ENCODE measurements at places on chromosomes 16 and 17. TPM values are rescaled to one million over a fixed set of nuclear protein-coding genes. Genes with fewer than 3 reads are reported as not detected.

Gene TMEM132E
- not detected for total RNA-seq

GRCh38 chr17:38886643-38887010, 16.8 kb downstream of the LASP1 start:
- no peak overlapping the region for H3K4me3 ChIP-seq
- H3K27ac ChIP-seq = no peak overlapping the region
- no peak for DNase-seq
- peaks cover 30% of the 10 kb centered on the region for H3K36me3 ChIP-seq
- peaks cover 32% of the 10 kb centered on the region for H3K4me1 ChIP-seq
- H3K27me3 ChIP-seq = no peaks in the 10 kb centered on the region

Gene NPIPA8
- not detected for total RNA-seq

- no peaks in the 10 kb centered on the region for H3K4me1 ChIP-seq
- H3K4me3 ChIP-seq = no peak overlapping the region
- no peaks in the 10 kb centered on the region for H3K27me3 ChIP-seq
- no peak overlapping the region for H3K27ac ChIP-seq
- DNase-seq = no peak
These were observed 22.1 kb downstream of the CNTNAP1 start for GRCh38 chr17:42704490-42704836.

DNA sequence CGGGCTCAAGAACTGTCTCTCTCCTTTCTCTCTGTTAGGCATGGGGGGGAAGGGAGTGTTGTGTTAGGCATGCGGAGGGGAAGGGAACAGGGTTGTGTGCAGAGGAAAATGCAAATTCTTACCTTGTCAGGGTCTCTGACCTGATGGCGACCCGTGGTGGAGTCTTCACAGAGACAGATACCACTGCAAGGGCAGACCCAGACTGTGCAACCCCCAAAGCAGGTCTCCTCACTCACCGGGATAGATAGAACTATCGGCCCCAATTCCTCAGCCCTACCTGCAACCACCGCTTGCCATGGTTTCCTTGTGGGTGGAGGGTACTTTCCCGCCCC, 9.6 kb upstream of the MPP2 start:
- H3K36me3 ChIP-seq = no peaks in the 10 kb centered on the region
- peaks cover 26% of the 10 kb centered on the region for H3K27me3 ChIP-seq
- H3K4me1 ChIP-seq = no peaks in the 10 kb centered on the region
- no peak for DNase-seq

DNA sequence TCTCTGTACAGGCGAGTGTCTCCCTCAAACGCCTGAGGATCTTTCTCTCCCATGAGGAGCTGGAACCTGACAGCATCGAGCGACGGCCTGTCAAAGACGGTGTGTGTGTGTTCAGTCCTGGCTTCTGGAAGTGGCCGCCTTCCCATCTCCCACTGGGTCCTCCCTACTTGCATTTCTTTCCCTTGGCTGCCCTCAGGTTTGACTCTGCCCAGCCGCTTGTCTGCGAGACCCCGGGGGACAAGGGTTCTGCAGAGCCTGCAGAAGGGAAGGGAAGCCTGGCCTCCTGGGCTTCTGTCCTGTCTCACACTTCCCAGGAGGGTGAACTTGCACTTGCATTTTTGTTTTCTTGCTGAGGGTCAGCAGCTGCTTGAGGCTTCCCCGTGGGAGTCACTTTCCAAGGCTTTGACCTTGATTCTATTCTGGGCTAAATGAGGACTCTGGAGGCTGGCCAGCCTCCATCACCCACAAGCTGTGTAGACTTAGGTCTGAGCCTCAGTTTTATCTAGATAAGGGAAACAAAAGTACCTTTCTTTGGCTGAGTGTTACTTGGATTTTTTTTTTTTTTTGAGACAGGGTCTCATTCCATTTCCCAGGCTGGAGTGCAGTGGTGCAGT, 122.3 kb downstream of the ABCC1 start:
- peaks cover 33% of the 10 kb centered on the region for H3K36me3 ChIP-seq
- H3K27me3 ChIP-seq = no peaks in the 10 kb centered on the region
- H3K4me3 ChIP-seq = no peak overlapping the region
- DNase-seq = peak; percentile 84
- peaks cover 33% of the 10 kb centered on the region for H3K4me1 ChIP-seq
- peak overlapping the region; percentile 48 for H3K27ac ChIP-seq

Gene ANKFN1
- 0.26 TPM for total RNA-seq

- no peak overlapping the region for H3K4me3 ChIP-seq
- no peaks in the 10 kb centered on the region for H3K36me3 ChIP-seq
- no peaks in the 10 kb centered on the region for H3K4me1 ChIP-seq
- no peak overlapping the region for H3K27ac ChIP-seq
These were observed 131.9 kb upstream of the SHISA6 start for GRCh38 chr17:11109106-11109505.

DNA sequence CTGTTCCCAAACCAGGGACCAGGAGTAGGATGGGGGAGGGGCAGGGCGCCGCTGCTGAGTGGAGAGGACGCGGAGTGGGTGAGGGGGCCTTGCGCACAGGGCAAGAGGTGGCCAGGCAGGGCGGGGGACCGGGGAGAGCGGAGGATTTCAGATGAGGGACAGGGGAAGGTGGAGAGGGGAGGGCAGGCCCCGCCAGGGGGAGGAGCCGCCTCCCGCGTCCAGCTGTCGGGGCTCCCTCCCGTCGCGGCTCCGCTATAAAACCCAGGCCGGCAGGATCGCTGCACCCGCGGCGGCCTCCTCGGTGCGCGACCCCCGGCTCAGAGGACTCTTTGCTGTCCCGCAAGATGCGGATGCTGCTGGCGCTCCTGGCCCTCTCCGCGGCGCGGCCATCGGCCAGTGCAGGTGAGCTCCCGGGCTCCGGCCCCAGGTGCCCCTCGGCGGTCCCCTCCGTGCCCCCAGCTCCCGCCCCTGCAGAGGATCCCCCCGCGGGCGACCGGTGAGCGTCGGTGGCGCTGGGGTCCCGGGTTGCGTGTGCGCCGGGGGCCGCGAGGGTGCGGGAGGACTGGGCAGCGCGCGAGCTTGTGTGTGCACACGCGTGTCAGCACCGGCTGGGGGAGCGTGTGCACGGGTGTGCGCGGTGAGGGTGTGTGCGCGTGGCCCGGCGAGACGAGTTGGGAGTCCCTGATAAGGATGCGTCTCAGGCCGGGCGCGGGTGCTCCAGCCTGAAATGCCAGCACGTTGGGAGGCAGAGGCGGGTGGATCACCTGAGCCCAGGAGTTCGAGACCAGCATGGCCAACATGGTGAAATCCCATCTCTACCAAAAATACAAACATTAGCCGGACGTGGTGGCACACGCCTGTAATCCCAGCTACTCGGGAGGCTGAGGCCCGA, at the start of gene CA4:
CA4 (plus strand) TSS at position 283 of the 892 bp plus-strand sequence; CDS start at position 345, 62 bp downstream.
- H3K4me1 ChIP-seq = no peaks in the 10 kb centered on the region
- no peaks in the 10 kb centered on the region for H3K36me3 ChIP-seq
- DNase-seq = no peak
- no peak within 1 kb of the TSS for H3K4me3 ChIP-seq

GRCh38 chr16:87459027-87459426, 33.8 kb downstream of the ZCCHC14 start:
- H3K27me3 ChIP-seq = no peaks in the 10 kb centered on the region
- H3K36me3 ChIP-seq = peaks cover 5% of the 10 kb centered on the region
- H3K4me1 ChIP-seq = peaks cover 23% of the 10 kb centered on the region
- H3K4me3 ChIP-seq = no peak overlapping the region

DNA sequence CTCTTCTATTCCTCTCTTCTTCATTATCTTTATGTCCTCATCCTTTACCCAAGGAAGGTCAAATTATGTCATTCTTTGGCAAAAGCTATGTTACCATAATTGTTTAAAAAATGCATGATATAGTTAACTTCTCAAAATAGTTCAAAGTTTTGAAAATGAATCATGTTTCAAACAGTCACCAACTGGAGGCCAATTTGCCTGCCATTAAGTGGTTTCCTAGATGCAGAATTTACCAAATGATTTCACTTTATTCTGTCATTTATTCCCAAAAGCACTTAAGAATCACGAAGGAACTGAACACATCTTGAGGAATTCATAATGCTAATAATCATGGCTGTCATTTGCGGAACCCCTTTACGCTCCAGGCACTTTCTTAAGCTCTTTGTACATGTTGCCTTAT, 190.9 kb upstream of the CDH11 start:
- no peaks in the 10 kb centered on the region for H3K36me3 ChIP-seq
- no peak overlapping the region for H3K4me3 ChIP-seq
- H3K4me1 ChIP-seq = peaks cover 14% of the 10 kb centered on the region

- peaks cover 14% of the 10 kb centered on the region for H3K4me1 ChIP-seq
- no peak overlapping the region for H3K4me3 ChIP-seq
- no peaks in the 10 kb centered on the region for H3K27me3 ChIP-seq
- H3K36me3 ChIP-seq = peaks cover 4% of the 10 kb centered on the region
These were observed 12.4 kb downstream of the TAC4 start for GRCh38 chr17:49835472-49835871.

DNA sequence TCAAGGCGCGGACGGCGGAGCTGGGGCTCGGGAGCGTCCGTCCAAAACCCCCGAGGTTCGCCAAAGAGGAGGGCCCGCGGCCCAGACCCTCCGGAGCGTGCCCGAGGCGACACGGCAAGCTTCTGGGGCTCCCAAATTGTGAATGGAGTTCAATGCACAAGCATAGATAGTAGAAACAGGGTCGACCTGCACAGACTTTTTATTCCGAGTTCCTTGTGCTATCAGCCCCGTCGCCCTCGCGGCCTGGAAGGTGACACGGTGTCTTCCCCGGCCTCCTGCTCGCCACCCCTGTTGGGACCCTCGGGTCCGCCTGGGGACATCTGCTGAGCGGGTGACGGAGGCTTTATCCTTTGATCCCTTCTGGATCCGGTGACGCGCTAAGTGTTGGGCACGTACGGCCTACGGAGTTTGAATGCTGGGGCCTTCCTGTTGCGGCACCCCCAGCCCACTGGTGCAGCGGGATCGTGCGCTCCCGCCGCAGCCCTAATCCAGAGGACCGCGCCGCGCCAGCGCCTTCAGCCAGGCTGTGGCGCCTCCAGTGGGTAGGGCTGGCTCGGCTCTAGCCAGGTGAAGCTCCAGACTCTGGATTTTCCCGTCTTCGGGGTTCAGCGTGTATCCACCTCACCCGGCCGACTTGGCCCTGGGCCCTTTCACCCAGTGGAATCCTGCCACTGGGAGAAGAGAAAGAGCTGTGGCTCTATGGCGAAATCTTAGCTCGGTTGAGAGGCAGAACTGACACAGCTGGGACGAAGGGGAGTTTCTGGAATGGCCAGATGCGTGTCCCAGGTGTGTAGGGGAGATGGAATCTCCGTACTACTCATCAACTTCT, 17.0 kb upstream of the NTN1 start:
- peaks cover 16% of the 10 kb centered on the region for H3K27me3 ChIP-seq
- no peak for DNase-seq
- H3K4me1 ChIP-seq = no peaks in the 10 kb centered on the region
- H3K36me3 ChIP-seq = no peaks in the 10 kb centered on the region
- no peak overlapping the region for H3K4me3 ChIP-seq

- peak; percentile 53 for DNase-seq
- peak overlapping the region; percentile 99 for H3K4me3 ChIP-seq
- peak overlapping the region; percentile 95 for H3K27ac ChIP-seq
- H3K36me3 ChIP-seq = no peaks in the 10 kb centered on the region
These were observed 14.7 kb downstream of the RARA start for GRCh38 chr17:40323391-40324381.

Gene HAS3
- total RNA-seq = 0.26 TPM

DNA sequence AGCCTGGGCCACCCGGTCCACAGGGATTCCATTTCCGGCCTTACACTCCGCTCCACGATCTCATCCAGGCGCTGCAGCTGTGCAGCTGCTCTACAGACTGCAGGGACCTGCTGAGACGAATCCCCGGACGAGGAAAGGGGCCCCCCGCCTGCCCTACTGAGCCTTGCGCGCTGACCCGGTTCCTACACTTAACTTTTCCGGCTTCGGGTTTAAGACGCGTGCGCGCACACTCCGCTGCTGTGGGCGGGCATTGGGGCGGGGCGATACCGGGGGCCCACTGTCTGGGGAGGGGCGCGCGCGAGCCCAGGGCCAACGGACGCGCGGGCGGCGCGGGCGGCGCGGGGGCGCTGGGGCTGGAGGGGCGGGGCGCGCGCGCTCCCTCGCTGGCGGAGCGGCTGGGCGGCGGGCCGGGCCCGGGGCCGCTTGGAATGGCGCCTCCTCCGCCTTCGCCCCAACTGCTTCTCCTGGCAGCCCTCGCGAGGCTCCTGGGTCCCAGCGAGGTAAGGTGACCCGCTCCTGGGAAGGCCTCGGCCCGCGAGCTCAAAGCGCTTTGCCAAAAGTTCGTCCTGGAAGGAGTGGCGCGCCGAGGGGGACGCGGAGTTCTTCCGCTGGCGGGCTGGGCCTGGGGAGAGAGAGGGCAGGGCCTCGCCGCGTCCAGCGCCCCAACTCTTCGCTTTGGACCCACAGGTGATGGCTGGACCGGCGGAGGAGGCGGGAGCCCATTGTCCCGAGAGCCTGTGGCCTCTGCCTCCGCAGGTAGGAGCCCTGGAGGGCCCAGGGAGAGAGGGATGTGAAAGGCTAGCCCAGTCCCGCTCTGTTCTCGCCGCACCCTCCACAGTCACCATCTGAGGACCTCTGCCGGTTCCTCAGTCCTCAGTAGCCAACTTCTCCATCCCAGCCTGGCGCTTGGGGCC, at the start of gene TP53I13:
TP53I13 (plus strand) TSS at position 371 of the 914 bp plus-strand sequence; CDS start at position 429, 58 bp downstream.
- no peaks in the 10 kb centered on the region for H3K27me3 ChIP-seq
- peak within 1 kb of the TSS; percentile 85 for H3K4me3 ChIP-seq
- H3K36me3 ChIP-seq = peaks cover 9% of the 10 kb centered on the region
- H3K4me1 ChIP-seq = peaks cover 10% of the 10 kb centered on the region
- DNase-seq = peak; percentile 83

GRCh38 chr17:82228842-82229697, at the start of gene SLC16A3:
Gene SLC16A3 (plus strand): TSS chr17:82229042. CDS start chr17:82236009, 6,967 bp downstream.
- peak within 1 kb of the TSS; percentile 77 for H3K4me3 ChIP-seq
- H3K27me3 ChIP-seq = no peaks in the 10 kb centered on the region
- peak within 1 kb of the TSS; percentile 63 for H3K27ac ChIP-seq
- DNase-seq = peak; percentile 77
- peaks cover 6% of the 10 kb centered on the region for H3K36me3 ChIP-seq

DNA sequence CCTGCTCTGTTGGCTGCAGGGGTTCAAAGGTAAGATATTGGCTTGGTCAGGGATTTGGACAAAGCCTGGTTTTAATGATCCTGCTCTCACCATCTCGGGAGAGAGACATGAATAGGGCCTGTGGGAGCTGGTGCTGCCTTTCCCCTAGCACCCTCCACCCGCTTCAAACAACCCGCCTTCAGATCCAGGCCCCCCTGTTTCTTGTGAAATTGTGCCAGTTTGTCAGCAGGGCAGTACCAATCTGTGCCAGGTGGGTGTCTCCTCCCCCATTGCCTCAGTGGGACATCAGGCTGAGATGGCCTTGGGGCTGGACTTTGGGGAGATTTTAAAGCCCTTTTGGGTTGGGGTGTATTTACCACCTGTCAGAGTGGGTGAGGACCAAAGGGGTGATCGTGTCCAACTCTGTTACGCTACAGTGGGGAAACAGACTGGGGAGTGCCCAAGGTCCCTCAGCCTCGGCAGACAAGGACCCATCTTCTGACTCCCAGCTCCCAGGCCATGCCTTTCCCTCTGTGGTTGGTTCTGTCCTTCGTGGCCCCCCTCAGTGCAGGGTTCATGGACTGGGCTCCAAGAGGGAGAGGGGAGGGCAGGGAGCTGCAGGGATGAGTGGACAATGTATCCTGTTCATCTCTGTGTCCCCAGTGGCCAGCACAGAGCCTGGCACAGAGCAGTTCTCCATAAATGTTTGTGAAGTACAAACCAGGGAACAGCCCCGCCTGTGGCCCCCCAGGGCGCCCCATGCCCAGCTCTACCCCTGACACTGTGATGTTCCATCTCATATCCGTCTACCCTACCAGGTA, 3.3 kb downstream of the ARHGAP23 start:
- H3K27me3 ChIP-seq = no peaks in the 10 kb centered on the region
- H3K4me1 ChIP-seq = peaks cover 20% of the 10 kb centered on the region

Measured in fibroblast of lung (primary cell).